ENCODE measurements at places on chromosomes 5 and 9.

GRCh38 chr5:11531811-11532555 is 372.3 kb downstream of the CTNND2 start:
- no peak for DNase-seq

DNA sequence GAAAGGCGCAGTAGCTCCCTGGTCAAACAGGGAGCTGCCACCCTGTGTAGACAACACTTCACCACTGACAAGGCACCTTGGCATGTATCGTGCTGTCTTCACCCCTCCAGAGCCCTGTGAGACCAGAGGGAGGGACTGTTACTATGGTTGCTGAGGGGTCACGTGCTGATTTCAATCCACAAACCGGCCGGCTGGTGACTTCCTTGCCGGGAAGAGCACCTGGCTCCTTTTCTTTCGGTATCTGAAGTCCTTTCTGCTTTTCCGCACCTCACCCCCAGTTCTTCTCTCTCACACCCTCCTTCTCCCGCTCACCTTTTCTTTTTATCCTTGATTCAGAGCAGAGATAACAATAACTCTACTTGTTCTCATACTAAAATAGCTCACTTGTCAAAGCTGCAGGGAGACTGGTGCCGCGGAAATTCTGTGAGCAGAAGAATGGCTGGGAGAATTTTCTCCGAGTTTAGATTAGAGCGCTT is 327.2 kb downstream of the ZSWIM6 start:
- no peak for DNase-seq

DNA sequence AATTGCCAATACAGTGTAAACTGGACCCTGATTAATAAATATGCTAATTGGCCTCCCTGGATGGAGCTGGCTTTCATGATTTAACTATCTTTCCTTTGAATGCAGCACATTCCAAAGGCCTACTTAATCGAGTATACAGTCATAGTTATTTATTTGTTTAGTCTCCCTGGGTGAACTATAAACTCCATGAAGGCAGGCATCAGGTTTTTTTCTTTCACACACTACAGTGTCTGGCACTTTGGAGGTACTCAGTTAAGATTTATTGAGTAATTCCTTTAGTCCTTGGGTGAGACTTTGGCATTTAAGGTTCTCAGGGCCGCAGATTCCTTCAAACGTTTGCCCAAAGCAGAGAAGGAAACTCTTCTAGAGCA is 20.5 kb downstream of the RUSC2 start:
- DNase-seq = no peak

- DNase-seq = no peak
Observed at GRCh38 chr5:141882594-141883183, 4.5 kb upstream of the PCDH1 start.

GRCh38 chr5:107555425-107556090 is 115.2 kb downstream of the EFNA5 start:
- no peak for DNase-seq

All from stimulated activated naive CD4-positive, alpha-beta T cell (primary cell).